ENCODE measurements at places on chromosomes 3 and 15. TPM values are rescaled to one million over a fixed set of nuclear protein-coding genes. Genes with fewer than 3 reads are reported as not detected.

Gene RYR3
- total RNA-seq, result 0.17 TPM

Gene SLC2A2
- not detected for total RNA-seq

Gene AGBL1
- total RNA-seq, result not detected

Gene COL8A1
- total RNA-seq, result 24.7 TPM

Gene KBTBD8
- 2.3 TPM for total RNA-seq

Gene SERINC4
- total RNA-seq, result under 0.01 TPM

Gene SOX14
- not detected for total RNA-seq

- peak; percentile 37 for DNase-seq
- no peak overlapping the region for H3K4me3 ChIP-seq
- no peaks in the 10 kb centered on the region for H3K36me3 ChIP-seq
- H3K27ac ChIP-seq, result no peak overlapping the region
These were observed 53.3 kb downstream of the MEIS2 start for GRCh38 chr15:37046876-37047614.

DNA sequence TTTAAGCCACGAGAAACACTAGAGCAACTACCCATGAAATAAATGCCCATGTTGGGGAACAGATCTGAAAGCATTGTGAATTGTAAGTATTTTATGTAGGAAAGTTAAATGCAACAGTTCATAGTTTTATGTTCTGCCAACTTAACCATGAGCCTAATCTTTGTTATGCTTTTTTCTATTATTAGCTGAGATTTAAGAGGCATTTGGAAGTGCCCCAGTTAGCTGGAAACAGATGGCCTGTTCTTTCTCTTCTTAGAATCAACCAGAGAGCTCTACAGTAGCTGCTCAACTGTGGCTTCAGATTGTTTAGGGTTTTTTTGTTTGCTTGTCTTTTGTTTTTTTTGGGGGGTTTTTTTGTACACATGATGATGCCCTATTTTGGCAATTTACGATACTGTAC, 284.4 kb downstream of the KCNH8 start:
- no peaks in the 10 kb centered on the region for H3K4me1 ChIP-seq
- no peak overlapping the region for H3K27ac ChIP-seq
- DNase-seq, result no peak
- no peak overlapping the region for H3K4me3 ChIP-seq

DNA sequence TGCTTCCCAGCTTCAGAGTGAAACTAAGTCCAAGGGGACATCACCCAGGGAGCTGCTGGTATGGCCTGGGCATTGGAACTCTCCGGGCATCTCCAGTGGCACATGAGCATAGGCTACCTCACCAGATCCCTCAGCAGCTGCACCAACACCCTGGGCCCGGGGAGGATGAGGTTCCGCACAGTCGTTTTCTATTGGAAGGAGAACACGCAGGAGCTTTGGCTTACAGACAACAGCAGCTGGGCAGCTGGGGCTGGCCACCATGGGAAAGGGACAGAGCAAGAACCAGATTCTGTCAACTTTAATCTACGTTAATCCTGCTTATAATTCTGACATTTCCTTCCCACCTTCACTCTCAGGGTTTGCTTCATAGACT, 65.5 kb downstream of the MYO1E start:
- H3K4me1 ChIP-seq, result peaks cover 16% of the 10 kb centered on the region
- H3K36me3 ChIP-seq, result no peaks in the 10 kb centered on the region
- DNase-seq, result no peak
- no peak overlapping the region for H3K4me3 ChIP-seq

DNA sequence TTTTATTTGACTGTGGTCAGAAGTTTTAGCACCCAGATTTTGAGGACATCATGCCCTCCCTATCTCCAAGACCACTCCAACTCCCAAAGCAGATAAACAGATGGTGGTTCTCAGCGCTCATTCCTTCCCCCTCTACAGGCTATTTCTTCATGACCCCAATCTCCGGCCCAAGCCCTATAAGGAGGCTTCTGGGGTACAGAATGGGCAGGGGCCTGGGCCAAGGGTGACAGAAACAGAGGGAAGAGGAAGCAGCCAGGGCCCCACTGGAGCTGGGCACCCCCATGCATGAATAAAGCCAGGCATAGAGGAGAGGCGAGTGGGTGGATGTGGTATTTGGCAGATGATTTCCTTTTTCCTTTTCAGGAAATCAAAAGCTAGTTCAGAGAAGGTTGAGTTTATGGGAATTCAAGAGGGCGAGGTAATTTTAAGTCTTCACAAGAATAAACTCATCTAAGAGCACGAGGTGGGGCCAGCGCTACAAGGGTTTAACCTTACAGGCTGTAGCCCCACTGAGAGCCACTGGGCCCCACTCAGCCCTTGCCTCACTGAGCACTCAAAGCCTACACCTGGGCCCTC, 104.8 kb upstream of the HERC1 start:
- no peak overlapping the region for H3K4me3 ChIP-seq
- H3K36me3 ChIP-seq, result no peaks in the 10 kb centered on the region
- peak; percentile 55 for DNase-seq

DNA sequence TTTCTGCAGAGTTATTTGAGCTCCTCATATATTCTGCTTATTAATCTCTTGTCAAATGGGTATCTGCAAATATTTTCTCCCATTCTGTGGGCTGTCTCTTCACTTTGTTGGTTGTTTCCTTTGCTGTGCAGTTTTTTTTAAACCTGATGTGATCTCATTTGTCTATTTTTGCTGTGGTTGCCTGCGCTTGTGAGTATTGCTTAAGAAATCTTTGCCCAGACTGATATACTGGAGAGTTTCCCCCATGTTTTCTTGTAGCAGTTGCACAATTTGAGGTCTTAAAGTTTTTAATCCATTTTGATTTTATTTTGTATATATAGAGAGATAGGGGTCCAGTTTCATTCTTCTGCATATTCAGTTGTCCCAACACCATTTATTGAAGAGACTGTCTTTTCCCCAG, 102.3 kb downstream of the POLQ start:
- no peaks in the 10 kb centered on the region for H3K4me1 ChIP-seq
- no peaks in the 10 kb centered on the region for H3K36me3 ChIP-seq

DNA sequence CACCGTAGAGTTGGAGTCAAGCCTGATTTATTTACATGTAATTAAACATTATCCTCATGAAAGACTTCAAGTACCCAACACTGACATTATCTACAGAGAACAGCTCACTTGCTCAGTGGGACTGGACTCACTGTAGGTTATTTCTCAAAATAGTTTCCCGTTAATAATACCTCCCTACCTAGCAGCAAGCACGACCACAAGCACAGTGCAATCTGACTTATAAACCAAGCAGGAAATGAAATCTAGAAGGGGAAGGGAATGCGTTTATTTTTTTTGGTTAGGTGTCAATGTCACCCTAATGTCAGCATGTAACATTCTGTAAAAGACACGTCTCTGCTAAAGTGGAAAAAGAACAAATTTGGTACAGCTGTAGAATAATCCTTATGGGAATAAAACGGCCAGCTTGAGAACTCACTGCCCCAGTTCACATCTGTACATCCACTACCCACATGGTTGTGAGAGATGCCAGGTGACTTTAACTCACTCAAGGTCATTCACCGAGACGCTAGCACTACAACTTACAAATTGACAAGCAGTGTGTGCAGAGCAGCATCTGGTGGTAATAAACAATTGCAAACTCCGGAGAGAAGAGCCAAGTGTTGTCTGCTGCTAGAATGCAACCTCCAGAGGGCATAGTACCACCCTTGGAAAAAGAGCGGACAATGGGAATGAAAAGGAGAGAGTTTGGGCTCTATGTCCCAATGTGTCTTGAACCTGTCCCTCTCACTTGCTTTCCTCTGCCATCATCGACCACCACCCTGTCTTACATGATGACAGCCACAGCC, 242.5 kb downstream of the CADPS start:
- H3K27ac ChIP-seq, result no peak overlapping the region
- H3K36me3 ChIP-seq, result no peaks in the 10 kb centered on the region
- no peaks in the 10 kb centered on the region for H3K4me1 ChIP-seq
- DNase-seq, result peak; percentile 32
- H3K4me3 ChIP-seq, result no peak overlapping the region

DNA sequence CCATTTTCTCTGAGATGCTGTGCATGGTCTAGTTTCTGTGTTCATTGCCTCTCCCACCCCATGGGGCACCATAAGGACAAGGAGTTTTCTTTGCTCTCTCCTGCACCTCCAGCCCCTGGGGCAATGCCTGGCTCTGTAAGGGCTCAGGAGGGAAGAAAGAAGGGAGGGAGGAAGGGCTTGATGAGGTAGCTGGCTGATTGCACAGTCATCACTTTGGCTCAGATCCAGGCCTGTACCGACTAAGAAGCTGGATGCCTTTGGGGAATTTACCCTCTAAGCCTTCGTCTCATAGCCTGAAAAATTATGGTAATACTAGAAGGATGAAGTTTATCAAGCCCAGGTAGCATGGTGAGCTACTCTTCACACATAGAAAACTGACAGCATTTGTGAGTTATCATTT, 382.9 kb downstream of the GABRG3 start:
- no peak overlapping the region for H3K4me3 ChIP-seq
- H3K27me3 ChIP-seq, result no peaks in the 10 kb centered on the region
- DNase-seq, result peak; percentile 74
- H3K4me1 ChIP-seq, result no peaks in the 10 kb centered on the region
- H3K27ac ChIP-seq, result no peak overlapping the region
- H3K36me3 ChIP-seq, result no peaks in the 10 kb centered on the region

DNA sequence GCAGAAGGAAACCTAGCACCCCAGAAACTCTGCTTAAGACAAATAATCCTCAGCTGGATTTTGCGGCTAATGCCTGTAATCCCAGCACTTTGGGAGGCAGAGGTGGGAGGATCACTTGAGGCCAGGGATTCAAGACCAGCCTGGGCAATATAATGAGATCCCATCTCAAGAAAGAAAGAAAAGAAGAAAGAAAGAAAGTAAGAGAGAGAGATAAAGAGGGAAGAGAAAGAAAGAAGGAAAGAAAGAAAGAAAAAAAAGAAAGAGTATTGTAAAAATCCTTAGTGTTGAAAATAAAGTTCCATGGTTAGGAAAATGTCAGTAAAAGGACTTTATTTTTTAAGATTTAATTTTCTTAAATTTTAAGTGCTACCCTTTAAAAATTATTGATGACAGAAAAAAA, 54.9 kb upstream of the LRRFIP2 start:
- H3K4me3 ChIP-seq, result no peak overlapping the region
- H3K36me3 ChIP-seq, result no peaks in the 10 kb centered on the region
- no peak overlapping the region for H3K27ac ChIP-seq
- no peak for DNase-seq

- H3K27me3 ChIP-seq, result no peaks in the 10 kb centered on the region
- H3K27ac ChIP-seq, result no peak overlapping the region
- H3K4me3 ChIP-seq, result no peak overlapping the region
- no peaks in the 10 kb centered on the region for H3K36me3 ChIP-seq
- H3K4me1 ChIP-seq, result no peaks in the 10 kb centered on the region
- no peak for DNase-seq
These were observed 274.0 kb upstream of the TGFBR2 start for GRCh38 chr3:30332196-30333021.

DNA sequence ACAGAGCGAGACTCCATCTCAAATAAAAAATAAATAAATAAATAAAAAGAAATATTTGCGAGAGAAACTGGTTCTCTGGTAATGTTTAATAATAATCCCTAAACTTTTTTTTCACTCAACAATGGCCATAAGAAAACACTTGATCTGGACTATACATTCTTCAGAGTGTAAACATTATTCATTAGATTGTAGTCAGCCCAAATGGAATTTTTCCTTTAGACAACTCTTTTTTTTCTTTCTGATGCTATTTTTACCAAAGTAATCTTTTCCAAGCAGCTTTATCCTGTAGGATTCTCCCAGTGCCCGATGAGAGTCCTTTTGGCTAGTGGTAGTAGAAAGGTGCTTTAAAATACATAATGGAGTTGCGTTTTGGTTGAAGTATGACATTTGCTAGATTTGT, 90.4 kb downstream of the NEDD4 start:
- H3K4me3 ChIP-seq, result no peak overlapping the region
- H3K27me3 ChIP-seq, result no peaks in the 10 kb centered on the region
- peaks cover 4% of the 10 kb centered on the region for H3K4me1 ChIP-seq
- no peak for DNase-seq
- H3K27ac ChIP-seq, result no peak overlapping the region

DNA sequence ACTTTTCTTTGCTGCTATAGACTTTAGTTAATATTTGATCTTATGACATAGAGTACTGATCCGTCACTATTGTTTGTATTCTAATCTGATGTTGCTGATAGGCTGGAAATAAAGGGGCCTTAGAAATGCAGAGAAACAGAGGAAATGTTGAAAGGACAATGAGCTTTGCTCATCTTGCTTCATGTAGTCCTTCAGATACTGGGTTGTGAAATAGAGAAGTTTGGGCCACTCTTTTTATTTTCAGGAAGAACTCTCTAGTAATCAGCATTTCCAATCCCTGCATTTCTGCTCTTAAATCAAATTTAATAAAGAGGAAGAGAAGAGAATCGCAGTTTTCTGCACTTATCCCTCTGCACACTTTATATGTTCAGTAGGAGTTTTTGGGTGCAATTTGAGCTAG, 192.8 kb upstream of the THBS1 start:
- H3K4me1 ChIP-seq, result no peaks in the 10 kb centered on the region
- no peak overlapping the region for H3K27ac ChIP-seq
- DNase-seq, result no peak
- H3K27me3 ChIP-seq, result no peaks in the 10 kb centered on the region
- H3K4me3 ChIP-seq, result no peak overlapping the region
- H3K36me3 ChIP-seq, result no peaks in the 10 kb centered on the region

DNA sequence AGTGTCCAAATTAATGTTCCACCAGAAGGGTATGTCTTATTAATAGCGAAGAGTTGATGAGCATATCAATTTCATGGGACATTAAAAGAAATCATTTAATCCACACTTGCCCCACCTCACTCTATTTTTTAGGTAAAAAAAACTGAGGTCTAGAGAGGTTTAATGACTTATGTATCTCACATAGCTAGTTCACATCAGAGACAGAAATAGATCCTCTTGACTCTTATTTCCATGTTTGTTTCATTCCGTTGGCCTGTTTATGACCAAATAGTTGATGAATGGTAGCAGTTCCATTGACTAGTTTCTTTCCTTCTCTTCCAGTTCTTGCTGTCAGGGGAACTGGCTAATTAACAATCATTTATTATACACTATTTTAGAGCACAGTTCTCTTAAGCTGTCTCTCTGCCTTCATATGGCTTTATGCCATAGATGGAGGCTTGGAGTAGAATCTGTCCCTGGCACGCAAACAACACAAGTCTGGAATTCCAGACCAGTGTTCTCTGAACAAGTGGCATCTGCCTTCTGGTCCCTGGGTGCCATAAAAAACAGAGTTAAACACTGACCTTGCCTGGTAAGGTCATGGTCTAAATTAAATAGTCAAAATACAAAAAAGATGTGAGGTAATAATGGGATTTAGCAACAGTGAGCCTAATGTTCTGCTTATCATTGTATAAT, 220.0 kb upstream of the CGNL1 start:
- H3K36me3 ChIP-seq, result no peaks in the 10 kb centered on the region
- DNase-seq, result no peak
- H3K27me3 ChIP-seq, result no peaks in the 10 kb centered on the region
- no peak overlapping the region for H3K4me3 ChIP-seq
- no peak overlapping the region for H3K27ac ChIP-seq

GRCh38 chr3:53554559-53555067, 60.2 kb downstream of the CACNA1D start:
- no peak overlapping the region for H3K4me3 ChIP-seq
- no peaks in the 10 kb centered on the region for H3K4me1 ChIP-seq
- no peaks in the 10 kb centered on the region for H3K36me3 ChIP-seq
- no peak for DNase-seq
- H3K27me3 ChIP-seq, result no peaks in the 10 kb centered on the region

Data from fibroblast of lung (primary cell).